T follicular helper cell (primary cell): ENCODE measurements at places on chromosomes 13 and 19.

DNA sequence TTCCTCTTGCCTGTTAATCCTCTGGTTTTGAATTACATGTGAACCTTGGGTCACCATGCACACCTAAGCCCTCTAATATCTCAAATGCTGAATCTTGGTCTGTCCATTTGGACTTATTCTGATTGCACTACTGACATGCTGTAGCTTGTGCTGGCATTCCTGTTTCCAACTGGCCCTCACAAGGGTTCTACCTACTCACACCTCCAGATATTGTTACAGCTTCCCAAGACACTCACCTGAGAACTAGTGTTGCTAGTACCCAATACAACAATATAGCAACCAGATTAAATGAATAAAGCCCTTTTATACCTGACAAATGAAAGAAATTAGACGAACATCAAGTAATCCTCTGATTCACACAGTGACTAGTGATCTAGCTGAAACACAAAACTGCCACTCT lies 16.6 kb downstream of the TEX30 start:
- DNase-seq = no peak

GRCh38 chr19:7742575-7742974 lies 4.8 kb downstream of the CD209 start:
- no peak for DNase-seq

DNA sequence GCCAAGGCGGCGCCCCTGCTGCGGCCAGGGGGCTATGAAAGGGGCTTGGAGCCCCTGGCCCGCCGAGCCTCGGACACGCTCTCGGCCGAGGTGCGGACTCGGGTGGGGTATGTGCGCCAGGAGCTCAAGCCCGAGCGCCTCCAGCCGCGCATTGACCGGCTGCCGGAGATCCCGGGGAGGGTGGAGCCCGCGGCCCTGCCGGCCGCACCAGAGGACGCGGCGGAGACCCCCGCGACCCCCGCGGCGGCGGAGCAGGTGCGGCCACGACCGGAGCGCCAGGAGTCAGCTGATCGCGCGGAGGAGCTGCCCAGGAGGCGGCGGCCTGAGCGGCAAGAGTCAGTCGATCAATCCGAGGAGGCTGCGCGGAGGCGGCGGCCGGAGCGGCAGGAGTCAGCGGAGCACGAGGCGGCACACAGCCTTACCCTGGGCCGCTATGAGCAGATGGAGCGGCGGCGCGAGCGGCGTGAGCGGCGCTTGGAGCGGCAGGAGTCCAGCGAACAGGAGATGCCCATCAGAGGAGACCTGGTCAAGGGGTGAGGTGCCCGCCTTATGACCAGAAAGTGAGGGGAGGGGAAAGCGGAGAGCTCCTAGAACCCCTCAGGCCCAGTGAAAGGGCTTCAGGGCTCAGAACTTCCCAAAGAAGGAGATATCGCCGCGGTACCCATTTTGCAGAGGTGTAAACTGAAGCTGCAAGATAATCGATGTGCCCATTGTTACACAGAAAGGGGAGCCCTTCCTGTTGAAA lies 8.8 kb upstream of the SHKBP1 start:
- no peak for DNase-seq

DNA sequence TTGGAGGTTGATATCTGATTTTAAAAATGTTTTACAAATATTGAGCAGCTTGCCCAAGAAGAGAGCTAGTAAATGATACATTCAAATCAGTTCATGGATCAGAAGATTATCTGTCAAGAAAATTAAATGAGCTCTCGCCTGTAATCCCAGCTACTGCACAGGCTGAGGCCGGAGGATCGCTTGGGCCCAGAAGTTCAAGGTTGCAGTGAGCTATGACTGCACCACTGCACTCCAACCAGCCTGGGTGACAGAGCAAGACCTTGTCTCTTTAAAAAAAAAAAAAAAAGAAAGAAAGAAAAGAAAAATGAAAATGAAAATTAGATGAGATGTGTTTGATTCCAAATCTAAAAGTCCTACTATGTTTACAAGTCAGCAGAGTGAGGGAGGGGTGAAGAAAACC lies 2.4 kb downstream of the SPART start:
- DNase-seq = no peak

- DNase-seq = no peak
These were observed 53.9 kb downstream of the RBM26 start for GRCh38 chr13:79352107-79352506.

DNA sequence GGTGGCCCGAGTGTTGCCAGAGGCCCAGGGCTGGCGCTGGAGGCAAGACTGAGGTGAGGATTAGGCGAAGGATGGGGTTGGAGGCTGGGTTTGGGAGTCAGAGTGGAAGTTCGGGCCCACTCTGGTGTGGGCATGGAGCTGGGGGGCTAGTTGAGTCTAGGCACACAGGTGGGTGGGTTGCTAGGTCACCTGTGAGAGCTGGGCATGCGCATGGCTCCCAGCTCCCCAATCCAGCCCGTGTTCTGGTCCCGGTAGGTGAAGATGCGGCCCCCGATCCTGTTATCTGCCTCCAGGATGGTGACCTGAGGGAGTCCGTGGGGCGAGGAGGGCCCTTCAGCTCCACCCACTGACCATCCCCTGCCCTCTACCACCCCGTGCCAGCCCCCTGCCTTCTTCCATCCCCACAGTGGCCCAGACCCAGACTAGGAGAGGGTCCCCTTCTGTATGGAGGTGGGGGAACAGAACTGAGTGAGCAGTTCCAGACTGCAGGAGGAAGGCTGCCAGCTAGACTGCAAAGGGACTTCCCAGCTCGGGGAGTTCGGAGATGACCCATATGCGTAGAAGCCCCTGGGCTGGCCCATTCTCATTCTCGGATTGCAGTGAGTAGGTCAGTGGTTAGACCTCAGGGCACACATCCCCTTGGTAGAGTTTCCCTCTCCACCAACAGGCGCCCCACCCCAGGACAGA lies 1.7 kb downstream of the IL4I1 start:
- no peak for DNase-seq

GRCh38 chr13:26343816-26344215 lies 89.9 kb downstream of the CDK8 start:
- no peak for DNase-seq

- DNase-seq = no peak
These were observed 6.9 kb downstream of the TBXA2R start for GRCh38 chr19:3599776-3600187.

GRCh38 chr19:18781885-18782527 lies 9.1 kb downstream of the COMP start:
- DNase-seq = no peak

DNA sequence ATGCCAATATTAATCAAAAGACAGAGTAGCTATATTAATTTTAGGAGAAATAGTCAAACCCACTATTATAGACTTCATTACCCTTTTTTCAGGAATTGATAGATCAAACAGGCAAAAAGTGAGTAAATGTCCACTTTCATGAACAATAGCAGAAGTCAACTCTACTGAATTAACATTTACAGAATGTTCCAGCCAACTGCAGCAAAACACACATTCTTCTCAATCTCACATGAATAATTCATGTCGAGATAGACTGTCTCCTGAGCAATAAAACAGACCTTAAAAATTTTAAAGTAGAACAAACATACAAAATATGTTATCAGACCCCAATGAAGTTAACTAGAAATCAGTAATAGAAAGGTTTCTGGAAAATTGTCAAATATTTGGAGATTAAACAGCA lies 118.4 kb downstream of the MYO16 start:
- DNase-seq = no peak
